ENCODE measurements at places on chromosomes 13 and 19. TPM values are rescaled to one million over a fixed set of nuclear protein-coding genes. Genes with fewer than 3 reads are reported as not detected.

DNA sequence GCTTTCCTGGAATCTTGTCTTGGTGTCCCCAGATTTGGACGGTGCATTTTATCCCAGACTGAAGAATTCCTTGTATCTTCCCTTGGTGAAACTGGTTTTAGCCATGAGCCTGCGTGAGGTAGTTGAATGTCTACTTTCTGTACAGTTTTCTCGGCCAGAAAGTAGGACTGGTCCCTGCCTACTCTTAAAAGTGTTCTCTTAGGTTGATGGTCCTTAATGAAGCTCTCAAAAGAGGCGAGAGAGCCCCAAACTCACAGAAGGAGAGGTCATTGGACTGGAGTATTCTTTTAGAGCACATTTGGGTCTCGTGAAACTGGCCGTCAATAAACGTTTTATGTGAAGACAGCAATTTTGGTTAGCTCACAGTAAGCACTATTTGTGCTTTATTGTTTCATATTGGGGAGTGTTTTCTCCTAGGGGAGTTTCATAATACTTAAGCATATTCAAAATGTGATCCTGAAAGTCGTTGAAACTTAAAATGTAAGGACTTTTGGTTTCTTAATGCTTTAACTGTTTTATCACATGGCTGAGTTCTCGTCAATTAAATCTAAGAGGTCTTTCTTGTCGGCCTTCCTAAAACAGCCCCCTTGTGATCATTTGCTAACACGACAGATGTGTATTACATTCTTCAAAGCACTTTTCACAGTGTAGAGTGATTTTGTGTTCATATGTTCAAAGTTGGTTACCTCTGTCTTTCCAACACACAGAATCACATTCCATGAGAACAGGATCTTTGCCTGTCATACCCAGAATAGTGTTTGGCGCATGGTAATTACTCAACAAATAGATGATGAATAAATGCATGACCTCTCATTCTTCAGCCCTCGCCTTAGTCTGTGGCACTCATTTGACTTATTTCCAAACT is 889 bp downstream of the GTF2F2 start:
- no peak for DNase-seq

DNA sequence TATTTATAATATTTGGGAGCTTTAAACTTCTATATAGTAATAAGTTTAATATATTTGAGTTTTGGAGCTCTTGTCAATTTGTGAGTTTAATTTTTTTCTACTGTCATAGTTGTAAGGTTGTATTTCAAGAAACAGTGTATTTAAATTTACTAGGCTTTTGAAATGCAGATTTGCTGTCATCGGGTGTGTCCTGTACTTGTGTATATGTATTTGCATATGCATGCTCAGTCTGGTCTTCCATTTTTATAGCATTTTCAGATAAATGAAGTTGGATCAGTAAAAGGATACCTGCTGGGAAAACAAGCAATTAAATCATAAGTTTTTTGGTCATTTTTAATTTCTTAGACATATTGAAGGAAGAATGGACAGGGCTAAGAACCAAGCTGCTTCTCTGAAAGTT is 33.1 kb downstream of the SLAIN1 start:
- no peak for DNase-seq

The ZNF256 gene
- total RNA-seq, result 8.1 TPM

GRCh38 chr13:40120781-40121180 is 465.3 kb downstream of the COG6 start:
- DNase-seq, result no peak

- no peak for DNase-seq
These were observed 7.5 kb downstream of the RPL21 start for GRCh38 chr13:27258637-27259386.

GRCh38 chr19:39704181-39705044 is at the start of gene LGALS14:
Gene LGALS14, plus strand, starts transcription at chr19:39704481. Its CDS starts 48 bp downstream, at chr19:39704529.
- no peak for DNase-seq

DNA sequence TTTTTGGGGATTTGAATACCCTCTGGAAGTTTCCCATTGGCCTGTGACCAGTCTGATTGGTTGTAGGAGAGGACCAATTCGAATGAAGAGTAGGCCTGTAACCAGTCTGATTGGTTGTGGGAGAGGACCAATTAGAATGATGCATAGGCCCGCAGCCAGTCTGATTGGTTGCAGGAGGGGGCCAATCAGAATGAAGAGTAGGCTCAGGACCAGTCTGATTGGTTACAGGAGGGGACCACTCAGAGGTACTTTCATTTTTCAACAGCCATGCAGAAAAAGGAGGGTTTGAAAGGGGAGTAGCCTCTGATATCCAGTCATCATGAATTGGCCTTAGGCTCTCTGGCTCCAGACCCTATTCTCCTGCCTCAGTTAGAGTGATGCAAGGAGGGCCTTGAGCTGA is 30.4 kb upstream of the SLC1A5 start:
- no peak for DNase-seq

DNA sequence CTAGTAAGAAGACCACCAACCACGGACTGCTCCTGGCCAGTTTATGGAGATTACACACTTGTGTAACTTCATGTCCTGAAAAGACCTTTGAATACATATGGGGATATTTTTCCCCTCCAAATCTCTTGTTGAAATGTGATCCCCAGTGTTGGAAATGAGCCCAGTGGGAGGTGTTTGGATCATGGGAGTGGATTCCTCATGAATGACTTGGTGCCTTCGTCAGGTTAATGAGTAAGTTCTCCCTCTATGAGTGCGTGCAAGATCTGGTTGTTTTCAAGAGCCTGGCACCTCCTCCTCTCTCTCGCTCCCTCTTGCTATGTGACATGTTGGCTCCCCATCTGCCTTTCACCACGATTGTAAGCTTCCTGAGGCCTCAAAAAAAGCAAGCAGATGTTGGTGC is 769.0 kb upstream of the SLITRK1 start:
- DNase-seq, result no peak
